ENCODE measurements at places on chromosomes 5 and 9.
A peak's percentile ranks its signal among the peaks of the same experiment; 100 is the strongest.

DNA sequence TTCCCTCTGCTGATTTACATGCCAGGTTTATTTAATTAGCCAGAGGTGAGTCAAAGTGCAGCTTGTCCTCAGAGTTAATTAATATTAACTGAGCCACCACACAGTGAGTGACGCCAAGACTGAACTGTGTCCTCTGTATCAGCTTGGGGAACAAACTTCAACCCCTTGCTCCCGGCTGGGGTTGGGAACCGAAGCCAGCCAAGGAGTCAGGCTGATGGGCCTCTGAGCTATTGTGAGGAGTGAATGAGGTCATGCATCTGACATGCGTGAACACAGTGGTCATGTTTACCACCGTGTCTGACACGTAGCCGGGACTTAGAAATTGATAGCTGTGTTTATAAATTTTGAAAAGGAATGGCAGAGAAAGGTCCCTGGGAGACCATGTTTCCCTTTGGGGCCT, 17.1 kb downstream of the IGIP start:
- no peak for DNase-seq

GRCh38 chr5:158435161-158435616, 576.2 kb upstream of the CLINT1 start:
- DNase-seq = peak; percentile 48

GRCh38 chr9:36251428-36251827, 6.8 kb downstream of the GNE start:
- no peak for DNase-seq

GRCh38 chr5:22500556-22500955, 352.6 kb downstream of the CDH12 start:
- DNase-seq = no peak

- DNase-seq = peak; percentile 36
Measured at GRCh38 chr5:104347119-104347708, 784.6 kb upstream of the NUDT12 start.

DNA sequence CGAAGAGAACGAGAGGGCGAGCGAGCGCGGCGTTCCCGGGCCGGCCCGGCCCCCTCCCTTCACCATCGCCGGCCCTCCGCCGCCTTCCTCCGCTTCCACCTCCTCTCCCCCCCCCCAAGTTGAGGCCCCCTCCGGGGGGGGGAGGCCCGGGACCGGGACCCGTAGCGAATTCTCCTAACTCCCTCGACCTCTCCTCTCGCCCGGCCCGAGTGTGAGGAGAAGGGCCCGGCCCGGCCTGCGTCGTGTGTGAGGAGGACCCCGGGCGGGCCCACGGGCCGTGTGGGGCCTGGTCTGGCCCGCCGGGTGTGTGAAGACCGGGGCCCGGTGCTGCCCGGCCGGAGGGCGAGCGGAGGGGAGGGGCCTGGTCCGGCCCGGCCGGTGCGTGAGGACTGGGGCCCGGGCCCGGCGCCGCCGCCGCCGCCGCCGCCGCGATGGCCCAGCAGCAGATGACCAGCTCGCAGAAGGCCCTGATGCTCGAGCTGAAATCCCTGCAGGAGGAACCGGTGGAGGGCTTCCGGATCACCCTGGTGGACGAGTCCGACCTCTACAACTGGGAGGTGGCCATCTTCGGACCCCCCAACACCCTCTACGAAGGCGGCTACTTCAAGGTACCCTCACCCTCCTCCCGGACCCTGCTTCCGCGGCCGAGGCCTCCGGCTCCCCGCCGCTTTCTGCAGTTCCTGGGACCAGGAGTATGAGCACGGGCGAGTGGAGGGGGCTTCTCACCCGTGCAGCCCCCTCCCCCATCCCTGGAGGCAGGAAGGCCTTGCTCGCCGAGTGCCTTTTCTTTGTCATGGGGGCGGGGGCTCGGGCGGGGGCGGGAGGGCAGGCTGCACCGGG, 587 bp downstream of the UBE2R2 start:
- peak; percentile 76 for DNase-seq

DNA sequence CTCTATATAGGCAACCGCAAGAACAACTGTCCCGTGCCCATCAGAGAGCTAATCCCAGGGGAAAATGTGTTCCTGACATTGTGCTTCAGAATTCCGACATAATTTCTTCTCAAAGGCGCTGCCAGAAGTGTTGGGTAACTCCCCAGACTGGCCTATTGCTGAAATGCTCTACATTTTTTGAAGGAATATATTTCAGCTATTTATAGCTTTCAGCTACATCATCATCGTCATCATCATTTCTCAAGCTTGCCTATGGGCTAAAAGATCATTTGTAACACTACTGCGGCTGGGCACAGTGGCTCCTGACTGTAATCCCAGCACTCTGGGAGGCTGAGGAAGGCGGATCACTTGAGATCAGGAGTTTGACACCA, 49.7 kb downstream of the MYO10 start:
- DNase-seq = peak; percentile 85

- DNase-seq = no peak
Measured at GRCh38 chr9:126684345-126684744, 70.6 kb downstream of the LMX1B start.

DNA sequence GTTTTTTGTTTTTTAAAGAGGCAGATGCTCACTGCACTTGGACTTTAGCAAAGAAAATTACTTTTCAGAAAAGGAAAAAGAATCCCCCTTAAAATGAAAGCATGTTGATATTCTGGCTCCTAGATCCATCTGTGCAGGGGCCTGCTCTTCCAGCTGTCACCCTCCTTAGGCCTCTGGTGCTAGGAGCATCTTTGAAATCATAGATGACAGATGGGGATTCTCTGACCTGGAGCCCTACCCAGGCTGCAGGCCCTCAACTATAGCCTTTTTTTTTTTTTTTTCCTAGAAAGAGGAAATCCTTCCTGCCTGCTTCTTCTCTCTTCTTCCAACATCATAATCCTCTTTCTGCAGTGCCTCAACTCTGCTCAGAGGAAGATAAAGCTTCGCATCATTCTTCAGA, 16.3 kb upstream of the DCP2 start:
- no peak for DNase-seq

DNA sequence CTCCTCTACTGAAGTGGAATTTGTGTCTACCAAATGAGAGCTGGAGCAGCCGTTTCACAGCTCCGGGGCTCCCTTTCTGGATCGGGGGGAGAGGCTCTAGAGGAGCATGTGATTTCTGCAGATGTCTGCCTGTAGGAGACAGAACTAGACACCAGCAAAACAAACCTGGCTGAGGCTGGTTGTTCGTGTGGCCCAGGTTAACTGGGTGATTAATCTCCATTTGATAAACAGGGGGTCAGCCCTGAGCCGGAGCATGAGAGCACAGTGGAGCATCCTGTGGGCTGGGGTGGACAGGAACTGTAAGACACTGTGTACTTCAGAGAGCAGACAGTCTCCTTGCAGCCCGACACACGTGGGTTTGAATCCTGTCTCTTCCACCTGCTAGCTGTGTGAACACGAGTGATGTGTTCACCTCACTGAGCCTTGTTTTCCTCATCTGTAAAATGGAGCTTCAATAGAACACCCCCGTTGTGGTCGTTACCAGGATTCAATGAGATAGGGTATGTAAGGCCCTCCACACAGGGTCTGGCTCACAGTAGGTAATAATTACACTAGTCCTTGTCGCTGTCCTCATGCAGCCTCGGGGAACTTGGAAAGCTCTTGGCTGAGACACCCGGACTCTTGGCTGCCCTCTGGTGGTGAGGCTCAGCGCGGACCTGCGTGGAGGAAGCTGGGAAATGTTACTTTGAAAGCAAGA, 12.9 kb downstream of the CXCL14 start:
- DNase-seq = peak; percentile 44

GRCh38 chr5:76964060-76964459, 11.2 kb downstream of the CRHBP start:
- no peak for DNase-seq

DNA sequence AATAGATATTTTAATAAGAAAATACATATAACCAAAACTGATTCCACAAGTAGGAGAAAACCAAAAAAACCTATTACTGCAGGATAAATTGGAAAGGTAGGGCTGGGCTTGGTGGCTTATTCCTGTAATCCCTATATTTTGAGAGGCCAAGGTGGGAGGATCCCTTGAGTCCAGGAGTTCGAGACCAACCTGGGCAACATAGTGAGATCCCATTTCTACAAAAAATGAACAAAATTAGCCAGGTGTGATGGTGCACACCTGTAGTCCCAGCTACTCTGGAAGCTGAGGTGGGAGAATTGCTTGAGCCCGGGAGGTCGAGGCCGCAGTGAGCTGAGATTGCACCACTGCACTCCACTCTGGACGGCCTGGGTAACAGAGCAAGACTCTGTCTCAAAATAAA, 189.2 kb upstream of the IER5L start:
- no peak for DNase-seq

GRCh38 chr9:23594421-23594820, 231.6 kb downstream of the ELAVL2 start:
- no peak for DNase-seq

DNA sequence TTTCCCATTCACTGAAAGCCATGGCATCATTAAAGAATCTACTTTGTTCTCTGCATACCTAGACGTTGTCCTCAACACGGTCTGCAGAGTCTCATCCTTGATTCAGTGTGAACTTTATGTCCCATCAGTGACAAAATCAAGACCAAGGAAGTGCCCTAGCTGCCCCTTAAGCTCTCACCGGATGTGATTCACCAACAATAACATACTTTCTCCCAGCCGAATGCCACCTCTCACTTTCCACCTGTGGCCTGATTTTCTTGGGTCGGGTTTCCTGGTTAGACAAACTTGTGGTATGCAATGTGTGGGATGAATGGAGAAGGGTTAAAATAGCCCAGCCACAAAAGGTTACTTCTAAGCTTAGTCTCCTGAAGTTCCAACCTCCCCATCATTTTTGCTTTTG, 145.3 kb upstream of the PAPPA start:
- DNase-seq = peak; percentile 48

DNA sequence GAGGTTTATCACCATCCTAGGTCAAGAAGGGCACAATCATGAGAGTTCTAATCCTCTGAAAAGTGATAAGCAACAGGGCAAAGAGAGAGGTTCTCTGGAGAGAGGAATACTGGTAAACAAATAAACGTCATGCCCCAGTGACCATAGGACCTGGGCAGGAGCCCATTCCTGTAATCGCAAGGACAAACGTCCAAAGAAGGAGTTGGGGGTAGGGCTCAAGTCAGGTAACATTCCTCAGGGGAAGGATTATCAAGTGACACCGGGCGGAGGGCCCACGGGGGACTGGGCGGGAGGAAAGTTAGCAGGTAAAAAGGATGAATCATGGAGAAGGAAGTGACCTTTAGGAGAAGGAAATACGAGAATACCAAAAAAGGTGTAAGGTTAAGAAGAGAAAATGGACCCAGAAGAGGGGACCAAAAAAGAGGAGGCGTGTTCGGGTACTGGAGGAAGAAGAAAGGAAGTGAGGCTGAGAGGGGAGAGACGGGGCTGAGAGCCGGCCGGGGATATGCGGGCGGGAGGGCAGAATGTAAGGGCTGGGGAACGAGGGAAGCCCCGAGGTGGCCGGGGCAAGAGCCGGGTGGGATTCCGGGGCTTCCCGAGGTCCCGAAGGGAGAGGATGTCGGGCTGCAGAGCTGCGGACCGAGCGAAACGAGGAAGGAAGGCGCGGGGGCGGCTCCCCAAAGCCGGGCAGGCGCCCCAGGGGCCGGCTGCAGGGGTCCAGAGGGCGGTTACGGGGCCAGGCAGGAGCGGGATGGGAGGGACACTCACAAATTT, 583 bp downstream of the DIAPH1 start:
- no peak for DNase-seq

DNA sequence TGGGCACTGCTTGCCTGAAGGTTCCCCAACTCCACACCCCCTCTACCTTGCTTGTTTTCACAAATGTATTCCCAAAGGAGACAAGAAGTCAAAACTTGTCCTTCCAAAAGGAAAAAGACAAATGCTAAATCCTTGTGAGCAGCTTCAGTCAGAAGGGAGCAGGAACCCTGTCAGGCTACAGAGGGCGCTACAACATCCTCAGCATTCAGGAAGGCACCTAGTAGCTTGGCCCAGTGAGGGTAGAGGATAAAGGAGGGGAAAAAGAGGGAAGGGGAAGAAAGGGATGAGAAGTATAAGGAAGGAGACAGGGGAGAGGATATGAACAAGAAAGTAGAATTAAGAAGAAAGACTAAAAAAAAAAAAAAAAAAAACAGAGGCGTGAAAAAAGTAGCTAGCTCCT, 97.5 kb downstream of the MLLT3 start:
- DNase-seq = no peak

GRCh38 chr5:170722316-170722715, 61.2 kb upstream of the GABRP start:
- no peak for DNase-seq

DNA sequence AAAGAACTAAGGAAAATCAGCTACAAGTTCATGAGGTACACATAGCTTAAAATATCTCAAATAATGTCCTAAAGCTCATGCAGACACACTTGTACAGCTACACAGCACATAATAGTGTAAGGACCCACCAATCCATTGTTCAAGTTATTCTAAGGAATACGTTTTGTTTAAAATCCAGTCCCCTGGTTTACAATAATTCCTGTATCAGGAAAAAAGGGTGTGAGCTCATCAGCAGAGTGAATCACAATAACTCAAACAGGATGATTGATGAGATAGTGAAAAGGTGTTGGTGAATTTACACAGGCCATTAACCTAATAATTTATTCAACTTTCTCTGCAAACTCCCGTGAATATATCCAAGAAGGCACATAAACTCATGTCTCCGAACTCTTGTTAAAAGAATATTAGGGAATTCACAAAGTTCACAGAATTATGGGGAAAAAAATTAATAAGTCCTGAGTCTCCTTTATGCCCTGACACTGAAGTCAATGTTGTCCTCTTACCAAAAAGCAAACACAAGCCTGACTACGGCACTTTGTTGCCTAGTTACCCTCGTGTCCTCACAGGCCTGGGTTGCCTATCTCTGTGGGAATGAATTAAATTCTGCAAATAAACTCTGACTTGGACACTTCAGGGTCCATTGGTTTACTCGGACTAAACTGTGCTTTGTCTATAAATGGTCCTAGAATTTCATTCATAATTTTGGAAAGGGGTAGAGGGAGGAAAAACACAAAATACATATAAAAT, 142.8 kb upstream of the PDE4D start:
- DNase-seq = no peak

DNA sequence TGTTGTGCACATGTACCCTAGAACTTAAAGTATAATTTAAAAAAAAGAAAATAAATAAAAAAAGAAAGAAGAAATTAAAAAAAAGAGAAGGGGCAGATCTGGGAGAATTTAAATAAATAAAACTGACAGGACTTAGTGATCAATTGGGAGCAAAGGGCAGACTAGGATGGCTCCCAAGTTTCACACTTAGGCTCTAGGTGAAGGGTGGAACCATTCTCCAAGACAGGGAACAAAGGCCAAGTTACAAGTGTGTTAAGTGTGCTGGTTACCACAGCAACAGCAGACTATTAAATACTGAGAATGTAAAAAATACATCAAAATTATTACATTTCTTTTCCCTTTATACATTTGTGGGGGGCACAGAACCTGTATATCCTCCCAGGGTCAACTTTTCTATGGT, 7.1 kb downstream of the ZDHHC21 start:
- no peak for DNase-seq

DNA sequence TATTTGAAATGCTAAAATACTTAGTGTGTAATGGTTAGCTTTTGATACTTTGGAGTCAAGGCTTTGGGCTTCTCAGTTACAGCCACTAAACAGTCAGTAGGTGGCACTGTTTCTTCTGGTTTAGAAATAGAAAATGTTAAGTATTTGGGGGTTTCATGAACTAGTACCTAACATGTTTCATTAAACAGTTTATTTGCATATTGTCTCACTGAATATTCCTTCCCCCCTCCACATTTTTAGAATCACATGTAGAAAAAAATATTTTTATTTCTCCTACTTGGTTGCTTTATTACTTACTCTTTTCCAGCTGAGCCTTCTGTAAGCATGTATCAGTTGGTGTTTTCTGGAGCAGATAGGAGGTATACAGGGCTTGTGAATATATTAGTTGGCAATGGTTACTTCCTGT, 48.0 kb downstream of the IPO11 start:
- DNase-seq = peak; percentile 67

- no peak for DNase-seq
Measured at GRCh38 chr9:114811301-114811700, 5.5 kb upstream of the TNFSF15 start.
